Mucosa of descending colon (tissue), 3 donors: ENCODE measurements at places on chromosomes 2 and 18. TPM values are rescaled to one million over a fixed set of nuclear protein-coding genes. Genes with fewer than 3 reads are reported as not detected.

- no peak for DNase-seq
These were observed 1.9 kb downstream of the PRKRA start for GRCh38 chr2:178448968-178449661.

DNA sequence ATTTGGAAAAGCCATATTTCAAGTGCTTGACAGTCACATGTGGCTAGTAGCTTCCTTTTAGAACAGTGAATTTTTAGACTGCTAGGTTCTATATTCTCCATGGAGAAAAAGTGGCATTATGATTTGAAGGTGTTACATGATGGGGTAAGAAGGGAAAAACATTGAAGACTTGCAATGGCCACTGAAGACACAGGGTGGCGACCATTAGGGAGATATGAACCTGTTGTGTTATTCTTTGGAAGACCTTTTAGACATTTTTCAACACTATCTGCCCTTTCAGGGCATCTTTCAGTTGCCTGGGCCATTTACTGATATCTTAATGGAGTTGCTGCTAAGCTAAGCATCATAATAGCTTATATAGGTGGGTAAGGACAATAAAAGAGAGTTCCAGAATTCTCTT, 1387.2 kb downstream of the SUCLG1 start:
- no peak for DNase-seq

DNA sequence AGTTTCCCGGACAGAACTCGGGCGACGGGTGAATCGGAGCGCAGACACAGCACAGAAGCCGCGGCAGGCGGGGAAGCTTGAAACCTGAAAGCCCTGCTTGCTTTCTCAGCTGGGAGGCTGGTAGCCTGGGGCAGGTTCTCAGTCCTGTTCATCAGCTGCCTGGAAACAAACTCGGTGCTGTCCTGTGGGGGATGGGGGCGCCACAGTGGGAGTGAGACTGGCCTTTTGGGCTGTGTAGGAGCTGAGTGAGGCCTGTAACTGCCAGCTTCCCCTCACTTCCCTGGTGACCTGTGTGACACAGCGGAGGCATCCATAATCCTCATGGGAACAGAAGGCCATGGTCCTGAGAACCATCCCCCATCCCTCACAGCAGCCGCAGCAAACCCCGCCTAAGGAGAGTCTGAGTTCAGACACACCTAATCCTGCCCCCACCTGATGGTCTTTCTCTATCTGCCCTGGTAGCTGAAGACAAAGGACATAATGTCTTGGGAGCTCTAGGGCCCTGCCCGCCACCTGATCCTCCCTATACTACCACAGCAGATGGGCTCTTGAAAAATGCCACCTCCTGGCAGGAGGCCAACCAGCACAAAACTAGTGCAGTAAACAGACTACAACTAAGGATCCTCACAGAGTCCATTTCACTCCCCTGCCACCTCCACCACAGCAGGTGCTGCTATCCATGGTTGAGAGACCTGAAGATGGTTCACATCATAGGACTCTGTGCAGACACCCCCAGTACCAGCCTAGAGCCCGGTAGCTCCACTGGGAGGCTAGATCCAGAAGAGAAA, 52.7 kb upstream of the LDLRAD4 start:
- DNase-seq: no peak

DNA sequence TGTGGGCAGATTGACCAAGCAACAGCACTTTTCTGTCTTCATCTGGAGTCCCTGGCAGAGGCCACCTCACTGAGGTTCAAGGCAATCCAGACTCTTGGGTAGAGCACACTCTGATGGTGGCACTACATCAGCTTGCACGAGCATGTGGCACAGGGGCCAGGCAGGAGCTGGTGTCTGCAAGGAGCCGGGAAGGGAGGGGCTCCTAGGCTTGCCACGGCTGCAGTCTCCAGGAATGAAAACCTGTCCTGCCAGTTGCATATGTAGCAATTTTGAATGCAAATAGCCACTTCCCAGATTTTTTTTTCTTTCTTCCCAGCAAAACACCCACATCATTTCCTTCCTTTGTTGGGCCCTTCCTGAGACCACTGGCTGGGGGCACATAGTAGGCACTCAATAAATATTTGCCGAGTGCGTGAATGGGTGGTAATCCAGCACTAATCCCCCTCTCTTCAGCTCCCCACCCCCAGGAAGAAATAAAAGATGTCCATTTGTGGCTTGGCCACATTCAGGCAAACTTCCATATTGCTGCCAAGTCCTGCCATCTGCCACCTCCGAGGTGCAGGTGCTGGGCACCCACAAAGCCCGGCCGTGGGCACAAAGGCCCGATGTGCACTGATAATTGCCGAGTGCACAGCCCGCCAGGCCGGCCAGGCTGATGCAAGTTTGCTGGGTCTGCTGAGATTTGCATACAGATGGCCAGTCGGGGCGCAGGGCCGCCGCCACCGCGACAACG, 72.4 kb downstream of the MYCN start:
- peak; percentile 74 for DNase-seq

DNA sequence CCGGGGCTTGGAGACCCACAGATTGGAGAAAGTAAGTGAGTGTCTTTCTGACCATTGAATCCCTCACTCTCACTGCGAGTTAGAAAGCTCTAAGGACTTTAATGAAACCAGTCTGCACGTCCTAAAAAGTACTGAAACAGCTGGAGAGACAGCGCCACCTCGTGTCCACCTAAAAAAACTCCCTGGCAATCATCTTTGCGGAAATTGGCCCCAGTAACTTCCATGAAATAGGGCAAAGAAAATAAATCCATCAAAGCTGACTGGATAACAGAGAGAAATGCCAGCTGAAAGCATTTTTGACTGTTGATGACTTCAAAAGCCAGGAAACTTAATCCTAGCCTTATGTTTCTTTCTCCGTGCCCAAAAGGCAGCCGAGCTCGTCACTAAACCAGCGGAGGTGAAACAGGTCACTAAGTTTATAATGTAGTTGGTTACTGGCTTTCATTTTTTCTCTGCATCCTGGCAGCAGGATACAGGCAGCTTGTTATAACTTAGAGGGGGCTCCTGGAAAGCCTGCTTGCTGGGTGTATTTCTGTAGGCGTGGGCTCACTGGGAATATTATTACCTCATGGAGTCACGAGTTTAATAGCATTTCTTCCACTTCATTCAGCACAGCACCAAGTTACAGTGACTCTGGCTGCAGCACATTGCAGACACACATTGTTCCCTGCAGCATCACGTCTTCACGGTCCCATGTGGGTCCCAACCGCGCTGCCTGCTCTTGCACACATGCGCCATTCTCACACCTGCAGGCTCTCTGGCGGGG, 266.5 kb downstream of the HRH4 start:
- DNase-seq: peak; percentile 74

DNA sequence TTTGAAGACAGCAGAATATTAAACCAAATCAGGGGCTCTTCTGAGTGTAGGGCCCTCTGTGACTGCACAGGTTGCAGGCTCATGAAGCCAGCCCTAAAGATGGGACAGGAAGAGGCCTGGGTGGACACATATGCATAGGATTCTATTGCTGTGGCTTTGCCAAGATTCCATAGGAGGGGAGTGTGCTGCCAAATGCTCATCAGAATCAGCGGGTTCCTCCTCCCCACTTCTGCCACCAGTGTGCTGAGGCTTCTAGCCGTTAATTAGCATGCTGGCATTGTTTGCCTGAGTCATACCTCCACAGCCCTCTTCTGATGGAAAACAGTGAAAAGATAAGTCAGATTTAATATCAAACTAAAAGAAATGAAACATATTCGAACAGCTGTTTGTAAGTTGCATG, 103.9 kb upstream of the TMEFF2 start:
- DNase-seq: no peak

GRCh38 chr18:70674896-70675295, 386.1 kb downstream of the SOCS6 start:
- DNase-seq: no peak

- DNase-seq: no peak
These were observed 149.2 kb upstream of the NCKAP5 start for GRCh38 chr2:133717497-133717896.

GRCh38 chr2:23460228-23460627, 75.2 kb downstream of the KLHL29 start:
- no peak for DNase-seq

- no peak for DNase-seq
These were observed 37.7 kb downstream of the COBLL1 start for GRCh38 chr2:164803776-164804466.

GRCh38 chr2:41678639-41679038, 369.2 kb upstream of the PKDCC start:
- DNase-seq: no peak

GRCh38 chr18:69935319-69936190, 12.1 kb downstream of the CD226 start:
- peak; percentile 73 for DNase-seq

GRCh38 chr2:112841295-112842044, 4.9 kb upstream of the IL1B start:
- no peak for DNase-seq

DNA sequence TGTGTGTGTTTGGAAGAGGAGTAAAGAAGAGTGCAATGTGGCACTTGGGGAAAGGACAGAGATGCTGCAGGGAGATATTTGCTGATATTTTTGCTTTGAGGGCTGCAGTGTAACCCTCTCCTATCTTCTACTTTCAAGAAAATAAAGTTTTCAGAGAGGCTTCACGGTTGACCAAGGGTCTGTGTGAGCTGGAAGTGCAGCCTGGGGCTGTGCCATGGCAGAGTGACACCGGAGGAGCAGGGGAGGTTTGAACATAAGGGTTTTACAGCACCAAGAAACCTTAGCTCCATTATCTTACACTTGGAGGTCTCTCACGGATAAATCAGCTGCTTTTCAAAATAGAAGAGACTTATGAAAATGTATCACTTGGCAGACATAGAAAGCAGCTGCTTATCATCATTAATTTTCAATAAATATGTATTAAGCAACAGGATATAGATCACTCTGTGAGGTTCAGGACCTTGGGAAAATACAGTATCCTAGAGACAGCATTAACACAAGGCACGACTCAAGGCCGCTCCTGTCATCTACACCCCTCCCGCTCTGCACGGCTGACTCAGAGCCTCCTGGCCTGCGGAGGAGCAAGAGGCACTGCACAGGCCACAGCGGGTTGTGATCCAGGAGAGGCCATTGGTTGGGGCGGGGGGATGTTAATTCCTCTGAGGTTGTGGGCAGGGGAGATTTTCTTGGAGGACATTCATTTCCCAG, 127.8 kb downstream of the COPS8 start:
- peak; percentile 66 for DNase-seq

GRCh38 chr2:72718876-72719275, 107.0 kb downstream of the EXOC6B start:
- no peak for DNase-seq

DNA sequence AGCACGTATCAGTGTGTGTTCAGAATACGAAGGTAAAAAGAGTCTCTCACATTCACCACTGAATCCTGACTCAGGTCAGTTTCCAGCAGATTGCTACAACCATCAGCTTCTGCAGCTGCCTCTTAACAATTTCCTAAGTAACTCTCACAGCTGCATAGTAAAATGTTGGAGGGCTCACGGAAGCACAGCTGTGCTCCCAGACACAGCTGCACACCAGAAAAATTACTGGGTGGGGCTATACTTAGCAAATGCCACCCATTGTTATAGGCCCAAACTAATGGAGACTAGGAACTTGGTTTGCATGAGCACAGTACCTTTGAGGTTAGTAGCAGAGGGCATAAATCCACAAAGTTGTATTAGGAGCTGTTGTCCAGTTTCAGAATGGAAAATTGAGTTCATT, 153.9 kb upstream of the ERBB4 start:
- DNase-seq: no peak

DNA sequence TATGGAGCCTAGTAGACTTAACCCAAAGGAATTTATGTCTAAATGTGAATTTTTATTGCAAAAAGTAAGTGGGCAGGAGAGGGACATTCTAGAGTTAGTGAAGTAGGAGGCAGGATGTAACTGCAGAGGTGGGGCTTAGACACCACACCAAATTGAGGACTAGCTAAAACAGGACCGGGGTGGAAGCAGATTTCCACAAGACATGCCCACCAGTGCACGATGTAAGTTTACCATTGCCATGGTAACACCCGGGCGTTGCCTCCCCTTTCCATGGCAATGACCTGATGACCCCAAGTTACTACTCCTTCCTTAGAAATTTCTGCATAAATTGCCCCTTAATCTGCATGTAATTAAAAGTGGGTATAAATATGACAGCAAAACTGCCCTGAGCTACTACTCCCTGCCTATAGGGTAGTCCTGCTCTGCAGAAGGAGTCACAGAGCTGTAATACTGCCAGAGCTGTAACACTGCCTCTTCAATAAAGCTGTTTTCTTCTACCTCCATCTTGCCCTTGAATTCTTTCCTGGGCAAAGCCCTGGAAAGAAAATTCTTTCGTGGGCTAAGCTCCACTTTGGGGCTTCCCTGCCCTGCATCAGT, 509.7 kb downstream of the ERBB4 start:
- no peak for DNase-seq

GRCh38 chr18:3861495-3861894, 411.5 kb downstream of the TGIF1 start:
- no peak for DNase-seq

GRCh38 chr2:84870306-84870705, 10.6 kb downstream of the TRABD2A start:
- DNase-seq: no peak

- no peak for DNase-seq
These were observed 20.5 kb downstream of the APLF start for GRCh38 chr2:68487773-68488355.

DNA sequence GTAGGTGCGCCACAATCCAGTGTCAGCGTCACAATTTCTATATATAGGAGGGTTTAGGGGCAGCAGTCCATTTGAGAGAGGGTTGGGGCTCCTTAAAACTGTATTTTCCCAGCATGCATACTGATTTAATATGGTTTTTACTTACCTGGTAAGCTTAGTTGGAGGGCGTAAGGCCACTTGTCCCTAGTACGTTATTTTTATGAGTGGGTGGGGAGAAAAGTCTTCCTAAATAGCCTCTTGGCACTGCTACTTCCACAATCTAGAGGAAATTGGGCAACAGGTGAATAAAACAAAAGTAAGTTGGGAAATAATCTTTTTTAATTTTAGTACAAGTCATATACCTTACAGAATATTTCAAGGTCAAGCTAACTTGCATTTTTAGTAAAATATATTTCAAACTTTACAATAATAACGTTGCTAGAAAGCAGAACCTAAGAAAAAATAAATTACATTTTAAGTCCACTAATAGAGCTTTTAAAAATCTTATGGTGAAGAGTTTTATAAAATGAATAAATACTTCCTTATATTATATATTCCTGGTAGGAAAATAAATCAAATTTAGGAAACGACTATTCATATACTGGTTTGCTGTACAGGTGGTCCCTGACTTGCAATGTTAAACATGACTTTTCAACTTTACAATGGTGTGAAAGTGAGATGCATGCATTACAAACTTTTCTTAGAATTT, 20.9 kb downstream of the DHRS9 start:
- no peak for DNase-seq

DNA sequence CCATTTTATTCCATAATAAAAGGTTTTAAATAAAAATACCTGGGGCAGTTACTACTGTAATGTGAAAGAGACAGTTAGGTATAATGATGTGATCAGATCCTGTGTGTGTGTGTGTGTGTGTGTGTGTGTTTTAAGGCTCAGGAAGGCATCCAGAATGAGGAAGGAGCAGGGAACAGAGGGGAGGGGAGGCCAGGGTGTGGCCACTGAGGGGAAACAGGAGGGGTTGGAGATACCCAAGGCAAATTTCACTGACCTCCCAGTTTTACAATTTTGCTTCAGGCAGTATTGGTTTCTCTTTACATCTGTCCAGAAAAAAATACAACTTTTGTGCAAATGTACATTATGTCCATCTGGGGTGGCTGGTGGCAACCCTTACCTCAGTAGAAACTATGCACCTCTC, 163.5 kb upstream of the FBXO11 start:
- no peak for DNase-seq

NPHP1 gene
- total RNA-seq: 6.4 TPM

LIMS4 gene
- 0.65 TPM for total RNA-seq

AMER3 gene
- 0.16 TPM for total RNA-seq

COX7A2L gene
- 87.0 TPM for total RNA-seq

SPATA3 gene
- total RNA-seq: not detected

GLI2 gene
- total RNA-seq: 1.0 TPM

LDLRAD4 gene
- total RNA-seq: 36.8 TPM

GEN1 gene
- 20.1 TPM for total RNA-seq

NCKAP5 gene
- total RNA-seq: 6.3 TPM
